NCI-H1436 treated with DMSO at 0.1 percent for 48 hours (cell line): ENCODE measurements at places on chromosomes 7 and 10.

- DNase-seq = no peak
Measured at GRCh38 chr7:91355695-91356435, 91.6 kb downstream of the FZD1 start.

DNA sequence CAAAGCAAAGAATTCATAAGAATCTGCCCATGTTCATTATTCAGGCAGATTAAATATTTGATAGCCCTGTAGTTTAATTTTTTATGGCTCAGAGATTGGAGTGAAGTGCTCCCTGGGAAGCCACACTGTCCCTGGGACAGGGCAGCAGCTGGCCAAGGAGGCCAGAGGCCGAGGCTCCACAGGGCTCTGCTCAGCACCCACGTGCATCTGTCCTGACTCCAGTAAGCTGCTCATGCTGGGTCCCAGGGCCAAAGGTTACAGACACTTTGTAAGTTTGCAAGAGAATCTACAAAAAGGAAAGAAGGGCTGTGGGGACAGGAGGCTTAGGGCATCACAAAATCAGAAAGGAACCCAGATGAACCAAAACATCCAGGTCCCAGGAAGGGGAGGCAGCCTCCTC is 155.5 kb downstream of the KCNMA1 start:
- no peak for DNase-seq

DNA sequence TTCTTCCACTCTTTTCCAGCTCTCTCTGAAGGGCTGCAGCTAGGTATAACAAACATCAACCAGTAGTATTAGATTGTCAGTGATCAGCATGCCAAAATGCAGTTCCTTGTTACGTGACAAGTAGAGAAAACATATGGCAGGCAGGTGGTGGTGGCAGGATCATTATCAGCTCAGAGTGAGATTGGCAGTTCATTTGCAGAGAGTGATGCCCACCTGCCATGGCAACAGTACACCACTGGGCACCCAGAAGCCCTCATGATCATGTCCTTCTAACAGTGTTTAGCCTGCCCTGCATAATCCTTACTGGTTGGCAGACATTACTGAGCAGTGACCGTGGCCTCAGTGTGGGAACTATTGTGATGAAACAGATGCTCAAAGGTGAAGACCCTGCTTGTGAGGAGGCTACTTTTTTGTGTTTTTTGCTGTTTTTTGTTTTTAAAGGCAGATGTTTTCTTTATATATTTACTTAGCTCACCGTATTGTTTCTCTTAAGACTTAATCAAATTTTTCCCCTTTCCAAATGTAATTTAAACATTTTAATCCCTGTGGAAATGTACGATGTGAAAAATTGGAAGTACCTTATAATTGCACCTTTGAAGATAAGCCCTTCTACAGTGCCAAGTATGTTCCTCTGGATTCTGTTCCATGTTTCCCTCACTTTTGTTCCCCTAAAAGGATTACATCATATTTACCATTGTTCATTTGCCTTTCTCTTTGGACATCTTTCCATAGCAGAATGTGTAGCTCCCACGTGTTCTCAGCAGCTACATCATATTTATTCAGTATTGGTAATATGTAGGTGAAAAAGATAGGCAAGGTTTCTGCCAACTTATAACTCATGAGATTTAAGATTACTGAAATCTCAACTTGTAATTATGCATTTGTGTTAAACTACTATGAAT is 179.6 kb downstream of the SND1 start:
- DNase-seq = no peak

- DNase-seq = no peak
Measured at GRCh38 chr10:4391683-4392082, 434.3 kb upstream of the AKR1E2 start.

DNA sequence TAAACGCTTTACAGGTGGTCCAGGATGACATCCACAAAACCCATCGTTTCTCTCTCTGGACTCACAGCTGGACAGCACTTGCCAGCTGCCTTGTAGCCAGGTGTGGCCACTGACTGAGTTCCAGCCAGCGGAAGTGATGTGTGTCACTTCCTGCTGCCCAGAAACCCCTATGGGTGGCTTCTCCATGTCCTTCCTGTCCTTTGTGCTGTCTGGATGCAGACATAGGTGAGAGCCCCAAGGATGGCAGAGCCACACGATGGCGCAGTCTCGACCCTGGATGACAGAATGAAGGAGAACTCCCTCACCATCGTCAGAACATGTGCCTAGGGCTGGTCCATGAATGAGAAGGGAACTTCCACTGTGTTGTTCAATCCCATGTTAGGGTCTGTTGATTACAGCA is 22.1 kb downstream of the NMT2 start:
- DNase-seq = no peak

DNA sequence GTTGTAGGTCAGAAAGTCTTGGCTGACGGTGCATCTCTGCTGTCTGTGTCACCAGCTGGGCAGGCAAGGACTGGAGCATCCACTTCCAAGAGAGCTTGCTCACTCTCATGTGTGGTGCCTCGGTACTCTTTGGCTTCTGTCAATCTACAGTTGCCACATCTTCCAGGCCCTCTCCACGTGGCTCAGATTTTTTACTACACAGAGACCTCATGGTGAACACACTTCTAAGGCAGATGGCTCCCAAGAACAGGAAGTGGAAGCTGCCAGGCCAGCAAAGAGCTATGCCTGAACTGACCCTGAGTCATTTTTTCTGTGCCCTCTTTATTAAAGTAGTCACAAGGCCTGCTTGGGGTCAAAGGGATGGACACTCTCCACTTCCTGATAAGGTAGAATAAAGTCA is 351.5 kb upstream of the AUTS2 start:
- no peak for DNase-seq

- no peak for DNase-seq
Measured at GRCh38 chr10:114933588-114933987, 4.4 kb upstream of the TRUB1 start.
